ENCODE measurements at places on chromosomes 11 and 22. TPM values are rescaled to one million over a fixed set of nuclear protein-coding genes. Genes with fewer than 3 reads are reported as not detected.

The ESAM gene
- total RNA-seq, result 0.39 TPM

The DHCR7 gene
- 57.3 TPM for total RNA-seq

The PARVG gene
- total RNA-seq, result 61.7 TPM

The B4GALNT4 gene
- total RNA-seq, result 6.6 TPM

The TSPAN32 gene
- 6.0 TPM for total RNA-seq

The GRAMD1B gene
- 45.7 TPM for total RNA-seq

The OR52E5 gene
- not detected for total RNA-seq

The MMP12 gene
- total RNA-seq, result not detected

The DLG2 gene
- 1.7 TPM for total RNA-seq

The SCO2 gene
- total RNA-seq, result 2.4 TPM

The KCNQ1 gene
- 9.1 TPM for total RNA-seq

DNA sequence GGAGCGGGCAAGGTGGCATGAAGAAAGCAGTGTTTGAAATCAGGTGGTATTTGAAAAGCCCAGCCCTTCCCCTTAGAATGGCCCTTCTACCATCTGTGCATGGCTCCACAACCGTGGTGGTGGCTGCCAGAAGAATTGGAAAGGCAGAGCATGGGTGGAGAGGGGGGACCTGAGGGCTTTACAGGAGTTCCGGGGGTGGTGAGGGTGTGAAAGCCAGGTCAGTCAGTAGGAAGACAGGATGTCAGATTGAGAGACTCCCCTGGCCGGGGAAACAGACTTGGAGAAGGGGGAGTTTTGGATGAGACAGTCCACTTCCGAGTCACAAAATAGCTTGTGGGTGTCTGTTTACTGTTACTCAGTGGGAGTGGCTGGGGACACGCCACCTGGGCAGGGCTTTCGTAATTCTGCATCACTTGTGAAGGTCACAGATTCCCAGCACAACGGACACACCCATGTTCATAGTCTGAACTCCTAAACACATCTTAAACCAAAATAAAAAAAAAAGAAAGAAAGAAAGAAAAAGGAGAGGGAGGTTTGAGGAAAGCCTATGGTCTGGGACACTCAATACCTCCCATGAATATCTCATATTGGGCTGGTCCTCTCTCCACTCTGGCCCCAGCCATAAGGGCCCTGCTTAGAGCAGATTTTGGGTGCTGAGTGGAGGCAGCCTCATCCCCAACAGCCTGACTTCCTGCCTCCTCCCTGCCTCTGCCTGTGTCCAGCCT, 24.4 kb upstream of the SMIM35 start:
- H3K36me3 ChIP-seq, result no peaks in the 10 kb centered on the region
- H3K27me3 ChIP-seq, result peaks cover 9% of the 10 kb centered on the region
- H3K27ac ChIP-seq, result no peak overlapping the region
- no peak overlapping the region for H3K4me3 ChIP-seq

- H3K4me3 ChIP-seq, result peak overlapping the region; percentile 0
- H3K27ac ChIP-seq, result peak overlapping the region; percentile 66
- DNase-seq, result peak; percentile 52
Measured at GRCh38 chr11:86116386-86116726, 47.5 kb upstream of the PICALM start.

DNA sequence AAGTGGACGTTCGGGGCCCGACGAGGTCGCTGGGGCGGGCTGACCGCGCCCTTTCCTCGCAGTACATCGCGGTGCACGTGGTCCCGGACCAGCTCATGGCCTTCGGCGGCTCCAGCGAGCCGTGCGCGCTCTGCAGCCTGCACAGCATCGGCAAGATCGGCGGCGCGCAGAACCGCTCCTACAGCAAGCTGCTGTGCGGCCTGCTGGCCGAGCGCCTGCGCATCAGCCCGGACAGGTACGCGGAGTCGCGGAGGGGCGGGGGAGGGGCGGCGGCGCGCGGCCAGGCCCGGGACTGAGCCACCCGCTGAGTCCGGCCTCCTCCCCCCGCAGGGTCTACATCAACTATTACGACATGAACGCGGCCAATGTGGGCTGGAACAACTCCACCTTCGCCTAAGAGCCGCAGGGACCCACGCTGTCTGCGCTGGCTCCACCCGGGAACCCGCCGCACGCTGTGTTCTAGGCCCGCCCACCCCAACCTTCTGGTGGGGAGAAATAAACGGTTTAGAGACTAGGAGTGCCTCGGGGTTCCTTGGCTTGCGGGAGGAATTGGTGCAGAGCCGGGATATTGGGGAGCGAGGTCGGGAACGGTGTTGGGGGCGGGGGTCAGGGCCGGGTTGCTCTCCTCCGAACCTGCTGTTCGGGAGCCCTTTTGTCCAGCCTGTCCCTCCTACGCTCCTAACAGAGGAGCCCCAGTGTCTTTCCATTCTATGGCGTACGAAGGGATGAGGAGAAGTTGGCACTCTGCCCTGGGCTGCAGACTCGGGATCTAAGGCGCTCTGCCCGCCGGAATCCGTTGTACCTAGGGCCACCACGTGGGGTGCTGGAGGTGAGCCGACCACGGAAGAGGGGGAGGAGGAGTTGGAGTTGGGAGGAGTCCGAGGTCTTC, 771 bp downstream of the MIF start:
- peak overlapping the region; percentile 91 for H3K4me3 ChIP-seq
- H3K27ac ChIP-seq, result peak overlapping the region; percentile 93
- peak; percentile 88 for DNase-seq
- H3K27me3 ChIP-seq, result no peaks in the 10 kb centered on the region
- peaks cover 23% of the 10 kb centered on the region for H3K4me1 ChIP-seq

DNA sequence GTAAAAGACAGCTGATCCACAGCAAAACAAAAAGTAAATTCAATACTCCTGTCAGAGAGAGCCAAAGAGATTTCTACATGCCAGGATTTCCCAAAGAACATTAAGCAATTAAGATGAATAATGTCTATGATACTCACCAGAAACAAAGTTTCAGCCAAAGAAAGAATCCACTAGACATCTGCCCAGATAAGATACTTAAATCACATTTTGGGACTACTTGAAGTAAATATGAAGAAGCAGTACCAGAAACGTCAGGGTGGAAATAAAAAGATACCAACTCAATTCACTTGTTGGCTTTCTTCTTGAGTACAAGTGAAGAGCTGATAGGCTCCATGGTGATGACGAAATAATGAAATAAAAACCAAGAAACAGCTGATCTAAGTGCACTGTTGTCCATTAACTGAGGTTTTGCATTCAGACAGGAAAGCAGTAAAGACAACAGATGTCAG, 31.6 kb upstream of the ARHGAP32 start:
- H3K27ac ChIP-seq, result no peak overlapping the region
- H3K36me3 ChIP-seq, result peaks cover 16% of the 10 kb centered on the region
- H3K4me3 ChIP-seq, result no peak overlapping the region
- no peaks in the 10 kb centered on the region for H3K27me3 ChIP-seq

DNA sequence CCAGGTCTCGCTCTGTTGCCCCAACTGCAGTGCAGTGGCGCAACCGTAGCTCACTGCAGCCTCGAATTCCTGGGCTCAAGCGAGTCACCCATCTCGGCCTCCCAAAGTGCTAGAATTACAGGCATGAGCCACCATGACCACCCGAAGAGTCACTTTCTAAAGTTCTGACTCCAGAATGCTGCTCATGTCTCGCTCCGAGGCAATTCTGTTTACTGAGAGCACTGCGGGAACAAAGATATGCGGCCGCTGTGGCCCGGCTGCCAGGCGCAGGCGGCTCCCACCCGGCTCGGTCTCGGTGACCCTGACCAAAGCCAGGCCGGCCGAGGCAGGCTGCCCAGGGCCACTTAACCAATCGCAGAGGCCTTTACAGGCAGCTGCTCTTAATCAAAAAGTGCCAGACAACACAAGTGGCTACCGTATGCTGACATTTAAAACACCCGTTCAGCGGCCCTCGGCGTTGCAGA, 78.7 kb downstream of the PHF21B start:
- H3K4me1 ChIP-seq, result no peaks in the 10 kb centered on the region
- no peak for DNase-seq
- no peak overlapping the region for H3K4me3 ChIP-seq
- no peaks in the 10 kb centered on the region for H3K27me3 ChIP-seq
- no peaks in the 10 kb centered on the region for H3K36me3 ChIP-seq

GRCh38 chr11:81342966-81343365, 1390.7 kb downstream of the FAM181B start:
- no peaks in the 10 kb centered on the region for H3K27me3 ChIP-seq
- no peak for DNase-seq
- no peaks in the 10 kb centered on the region for H3K36me3 ChIP-seq
- no peaks in the 10 kb centered on the region for H3K4me1 ChIP-seq

GRCh38 chr11:44535191-44535980, 30.1 kb upstream of the CD82 start:
- no peak overlapping the region for H3K4me3 ChIP-seq
- H3K36me3 ChIP-seq, result no peaks in the 10 kb centered on the region
- no peaks in the 10 kb centered on the region for H3K27me3 ChIP-seq
- DNase-seq, result no peak
- H3K27ac ChIP-seq, result no peak overlapping the region

- no peak for DNase-seq
- H3K4me1 ChIP-seq, result no peaks in the 10 kb centered on the region
- no peaks in the 10 kb centered on the region for H3K27me3 ChIP-seq
- H3K27ac ChIP-seq, result no peak overlapping the region
Measured at GRCh38 chr11:76736773-76737495, 46.2 kb upstream of the TSKU start.

DNA sequence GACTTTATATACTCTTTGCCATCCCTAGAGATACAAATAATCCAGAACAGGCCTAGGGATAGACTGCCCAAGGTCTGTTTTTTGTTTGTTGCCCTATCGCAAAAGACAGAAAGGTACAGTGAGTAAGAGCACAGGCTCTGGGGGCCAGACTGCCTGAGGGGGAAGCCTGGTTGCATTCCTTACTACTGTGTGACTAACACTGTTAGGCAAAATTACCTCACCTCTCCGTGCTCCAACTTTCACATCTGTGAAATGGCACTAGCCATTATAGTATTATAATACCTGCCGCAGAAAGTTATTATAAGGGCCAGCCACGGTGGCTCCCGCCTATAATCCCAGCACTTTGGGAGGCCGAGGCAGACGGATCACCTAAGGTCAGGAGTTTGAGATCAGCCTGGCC, 14.5 kb downstream of the SLC35F2 start:
- peaks cover 4% of the 10 kb centered on the region for H3K36me3 ChIP-seq
- H3K4me3 ChIP-seq, result no peak overlapping the region
- H3K4me1 ChIP-seq, result peaks cover 70% of the 10 kb centered on the region
- H3K27ac ChIP-seq, result no peak overlapping the region
- DNase-seq, result peak; percentile 32
- H3K27me3 ChIP-seq, result no peaks in the 10 kb centered on the region

- H3K27me3 ChIP-seq, result no peaks in the 10 kb centered on the region
- no peaks in the 10 kb centered on the region for H3K36me3 ChIP-seq
- H3K4me1 ChIP-seq, result no peaks in the 10 kb centered on the region
- no peak overlapping the region for H3K27ac ChIP-seq
Measured at GRCh38 chr11:109752212-109752825, 330.3 kb downstream of the C11orf87 start.

DNA sequence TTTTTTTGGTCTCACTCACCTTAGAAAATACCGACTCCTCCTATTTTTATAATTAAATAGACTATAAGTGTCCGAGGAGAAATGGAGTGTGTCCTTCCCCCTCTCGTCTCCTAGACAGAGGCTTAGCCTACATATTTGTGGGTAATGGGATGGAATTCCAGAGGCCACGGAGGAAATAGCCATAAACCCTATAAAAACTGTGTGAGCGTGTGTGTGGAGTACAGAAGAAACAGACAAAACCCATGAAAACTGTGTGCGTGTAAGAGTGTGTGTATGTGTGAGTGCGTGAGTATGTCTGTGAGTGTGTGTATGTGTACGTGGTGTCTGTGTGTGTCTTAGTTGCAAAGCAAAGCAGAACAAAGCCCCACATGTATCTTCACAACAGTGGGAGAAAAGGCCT, 883.5 kb downstream of the OPCML start:
- no peaks in the 10 kb centered on the region for H3K4me1 ChIP-seq
- no peak for DNase-seq
- no peaks in the 10 kb centered on the region for H3K27me3 ChIP-seq
- H3K27ac ChIP-seq, result no peak overlapping the region

- no peak for DNase-seq
- H3K4me3 ChIP-seq, result no peak overlapping the region
- H3K36me3 ChIP-seq, result no peaks in the 10 kb centered on the region
- H3K27ac ChIP-seq, result no peak overlapping the region
- H3K4me1 ChIP-seq, result no peaks in the 10 kb centered on the region
Measured at GRCh38 chr11:119788096-119788883, 59.3 kb upstream of the NECTIN1 start.

DNA sequence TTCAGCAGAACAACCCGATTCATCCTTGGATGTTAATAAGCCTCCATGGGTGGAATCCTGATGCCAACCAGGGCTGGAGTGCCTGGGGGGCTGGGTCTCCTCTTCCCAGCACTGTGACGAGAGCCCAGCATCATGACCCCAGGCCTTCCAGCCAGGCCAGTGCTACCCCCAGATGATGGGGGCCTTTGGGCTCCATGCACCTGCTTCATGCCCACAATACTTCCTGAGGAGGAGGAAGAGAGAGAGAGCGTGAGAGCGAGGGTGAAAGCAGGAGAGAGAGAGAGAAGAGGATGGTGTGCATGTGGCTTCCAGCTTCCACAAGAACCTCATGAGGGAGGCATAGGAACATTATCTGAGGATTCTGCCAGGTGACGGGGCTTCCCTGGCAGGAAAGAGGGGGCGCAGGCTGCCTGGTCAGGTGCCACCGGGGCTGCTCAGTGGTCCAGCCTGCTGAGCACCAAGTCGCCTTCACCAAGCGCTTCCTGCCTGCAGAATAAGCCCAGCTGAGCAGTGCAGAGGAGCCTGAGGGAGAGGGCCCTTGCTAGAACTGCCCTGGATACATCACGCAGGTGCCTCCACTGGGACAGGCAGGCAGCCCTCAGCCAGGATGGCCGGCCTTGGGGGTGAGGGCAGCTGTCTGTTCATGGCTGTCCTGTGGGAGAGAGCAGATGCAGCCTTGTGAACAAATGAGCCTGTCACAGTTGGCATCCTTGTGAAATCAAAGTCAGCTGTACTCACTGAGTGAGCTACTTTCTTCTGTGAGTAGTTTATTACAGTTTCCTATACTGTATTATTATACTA, 243.3 kb upstream of the B3GAT1 start:
- H3K36me3 ChIP-seq, result no peaks in the 10 kb centered on the region
- no peak overlapping the region for H3K4me3 ChIP-seq
- H3K4me1 ChIP-seq, result peaks cover 19% of the 10 kb centered on the region
- no peak for DNase-seq
- H3K27me3 ChIP-seq, result peaks cover 21% of the 10 kb centered on the region

- peaks cover 7% of the 10 kb centered on the region for H3K4me1 ChIP-seq
- peaks cover 1% of the 10 kb centered on the region for H3K36me3 ChIP-seq
- H3K27me3 ChIP-seq, result peaks cover 8% of the 10 kb centered on the region
Measured at GRCh38 chr22:50255099-50255498, 4.0 kb upstream of the HDAC10 start.

DNA sequence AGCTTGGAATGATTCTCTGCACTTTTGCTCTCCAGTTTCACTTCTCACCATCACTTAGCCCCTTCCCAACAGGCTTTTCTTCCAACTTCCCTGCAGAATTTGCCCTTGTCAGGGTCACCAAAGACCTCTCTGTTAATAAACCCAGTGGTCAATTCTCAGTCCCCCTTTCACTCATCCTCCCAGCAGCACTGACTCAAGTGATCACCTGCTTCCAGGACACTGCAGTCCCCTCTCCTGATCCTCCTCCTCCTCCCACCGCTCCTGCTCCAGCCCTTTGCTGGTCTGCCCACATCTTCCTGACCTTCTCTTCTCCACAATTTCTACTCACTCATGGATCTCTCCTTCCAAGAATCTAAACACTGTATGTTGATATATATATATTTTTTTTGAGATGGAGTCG, 57.9 kb downstream of the SHISAL1 start:
- no peaks in the 10 kb centered on the region for H3K4me1 ChIP-seq
- H3K27ac ChIP-seq, result no peak overlapping the region
- peaks cover 6% of the 10 kb centered on the region for H3K27me3 ChIP-seq
- no peak for DNase-seq
- no peak overlapping the region for H3K4me3 ChIP-seq
